NCI-H1694 (cell line): ENCODE measurements at places on chromosomes 5 and 9.

DNA sequence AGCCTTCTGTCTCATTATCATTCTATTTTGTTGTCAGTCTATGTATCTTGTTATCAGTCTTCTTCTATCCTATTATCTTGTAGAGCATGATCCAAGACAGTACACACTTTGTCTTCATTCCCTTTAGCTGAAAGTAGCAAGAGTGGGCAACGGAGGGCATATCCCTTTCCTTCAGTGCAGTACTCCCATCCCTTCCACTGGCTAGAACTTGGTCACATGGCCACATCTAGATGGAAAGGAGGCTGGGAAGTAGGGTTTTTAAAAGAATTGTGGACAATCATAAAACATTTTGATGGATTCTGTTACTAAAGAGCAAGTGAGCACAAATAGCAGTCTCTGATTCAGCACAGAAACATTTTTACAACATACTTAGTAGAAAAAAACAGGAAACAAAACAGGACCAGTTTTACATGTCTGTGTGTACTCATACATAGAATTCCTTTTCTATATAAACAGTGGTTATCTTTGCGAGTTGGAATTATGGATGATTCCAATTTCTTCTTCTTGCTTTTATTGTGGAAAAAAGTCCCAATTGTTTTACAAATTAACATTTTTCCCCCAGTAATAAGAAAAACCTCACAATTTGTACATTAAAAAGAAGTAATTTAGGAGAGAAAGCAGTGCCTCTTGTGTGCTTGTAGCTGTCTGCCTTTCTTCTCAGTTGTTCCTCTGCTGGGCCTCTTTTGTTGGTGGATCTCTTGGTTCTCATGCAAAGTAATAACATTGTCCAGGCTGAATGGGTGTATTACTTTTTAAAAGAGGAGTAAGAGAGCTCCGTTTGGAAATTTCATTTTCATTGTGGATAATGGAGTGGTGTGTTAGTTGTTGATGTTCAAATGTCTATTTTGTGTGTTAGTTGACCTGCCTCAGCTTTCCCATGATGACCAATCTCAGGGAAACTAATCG lies 410.9 kb upstream of the TRPC7 start:
- no peak for DNase-seq

- no peak for DNase-seq
These were observed 87.1 kb upstream of the CKMT2 start for GRCh38 chr5:81146031-81146430.

DNA sequence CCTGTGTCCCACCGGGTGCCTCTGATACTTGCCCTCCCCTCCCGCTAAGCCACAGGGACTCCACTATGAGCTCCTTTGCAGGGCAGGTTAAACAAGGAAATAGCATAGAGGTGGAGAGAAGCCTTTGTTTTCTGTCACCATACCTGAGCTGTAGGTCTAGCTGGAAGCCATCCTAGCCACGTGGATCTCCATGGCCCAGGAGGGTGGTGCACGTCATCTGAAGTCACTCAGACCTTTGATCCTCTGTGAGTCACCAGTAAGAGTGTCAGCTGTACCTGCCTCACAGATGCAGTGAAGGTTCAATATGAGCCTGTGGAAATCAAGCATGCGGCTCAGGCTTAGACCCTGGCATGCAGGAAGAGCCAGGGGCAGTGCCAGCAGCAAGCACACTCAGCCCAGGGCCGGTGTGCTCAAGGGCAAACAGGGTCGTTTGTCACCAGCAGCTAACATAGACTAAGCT lies 55.1 kb downstream of the ASS1 start:
- DNase-seq = no peak

DNA sequence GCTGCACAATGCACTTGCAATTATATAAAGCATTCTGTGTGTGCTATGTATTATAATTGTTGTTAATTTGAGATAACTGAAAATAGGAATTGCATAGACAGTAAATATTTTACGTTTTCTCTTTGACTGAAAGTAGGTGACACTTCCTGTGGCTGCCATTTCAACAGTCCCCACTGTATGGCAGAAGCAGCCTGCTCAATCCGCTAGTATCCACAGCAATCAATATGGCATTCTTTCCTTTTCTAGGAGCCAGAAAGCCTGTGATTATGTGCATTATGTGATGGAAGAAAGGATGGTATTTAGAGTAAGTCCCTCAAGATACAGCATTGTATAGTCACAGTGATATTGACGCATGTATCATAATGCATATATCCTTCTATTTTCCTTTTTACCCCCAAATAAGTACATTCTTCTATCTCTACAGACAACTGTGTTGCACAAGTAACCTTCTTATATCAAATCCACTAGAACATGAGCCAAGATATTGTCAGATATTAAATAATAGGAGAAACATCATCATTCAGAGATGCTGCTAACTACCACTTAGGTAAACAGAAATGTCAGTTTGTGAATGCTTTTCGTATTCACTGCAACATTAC lies 59.7 kb downstream of the CARTPT start:
- DNase-seq = peak; percentile 35

DNA sequence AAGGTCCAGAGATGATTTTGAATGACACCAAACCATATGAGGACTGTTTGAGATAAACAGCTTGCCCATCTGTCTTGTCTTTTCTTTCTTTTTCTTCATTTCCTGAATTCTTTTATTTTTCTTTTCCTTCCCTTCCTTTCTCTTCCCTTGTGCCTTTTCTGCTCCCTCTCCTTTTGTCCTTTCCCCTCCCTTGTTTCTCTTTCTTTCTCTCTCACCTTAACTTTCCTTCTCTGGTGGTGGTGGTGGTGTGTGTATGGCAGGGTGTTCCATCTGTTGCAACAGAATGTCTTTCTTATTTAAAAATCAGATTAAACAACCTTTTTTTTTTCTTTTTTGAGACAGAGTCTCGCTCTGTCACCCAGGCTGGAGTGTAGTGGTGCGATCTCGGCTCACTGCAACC lies 3.8 kb upstream of the PDCL start:
- DNase-seq = no peak

GRCh38 chr9:9186086-9186485 lies 1386.5 kb upstream of the DMAC1 start:
- DNase-seq = no peak

GRCh38 chr9:129290606-129291005 lies 112.5 kb upstream of the IER5L start:
- DNase-seq = no peak

DNA sequence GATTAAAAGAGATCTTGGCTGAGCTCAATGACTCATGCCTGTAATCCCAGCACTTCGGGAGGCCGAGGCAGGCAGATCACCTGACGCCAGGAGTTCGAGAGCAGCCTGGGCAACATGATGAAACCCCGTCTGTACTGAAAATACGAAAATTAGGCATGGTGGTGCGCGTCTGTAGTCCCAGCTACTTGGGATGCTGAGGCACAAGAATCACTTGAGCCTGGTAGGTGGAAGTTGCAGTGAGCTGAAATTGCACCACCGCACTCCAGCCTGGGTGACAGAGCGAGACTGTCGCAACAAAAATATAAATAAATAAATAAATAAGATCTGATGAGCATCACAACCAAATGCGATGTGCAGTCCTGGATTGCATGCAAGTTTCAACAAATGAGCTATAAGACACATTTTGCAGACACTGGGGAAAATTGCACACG lies 8.7 kb upstream of the ENG start:
- DNase-seq = no peak

- no peak for DNase-seq
These were observed 146.5 kb downstream of the PPP2R2B start for GRCh38 chr5:146731909-146732659.

DNA sequence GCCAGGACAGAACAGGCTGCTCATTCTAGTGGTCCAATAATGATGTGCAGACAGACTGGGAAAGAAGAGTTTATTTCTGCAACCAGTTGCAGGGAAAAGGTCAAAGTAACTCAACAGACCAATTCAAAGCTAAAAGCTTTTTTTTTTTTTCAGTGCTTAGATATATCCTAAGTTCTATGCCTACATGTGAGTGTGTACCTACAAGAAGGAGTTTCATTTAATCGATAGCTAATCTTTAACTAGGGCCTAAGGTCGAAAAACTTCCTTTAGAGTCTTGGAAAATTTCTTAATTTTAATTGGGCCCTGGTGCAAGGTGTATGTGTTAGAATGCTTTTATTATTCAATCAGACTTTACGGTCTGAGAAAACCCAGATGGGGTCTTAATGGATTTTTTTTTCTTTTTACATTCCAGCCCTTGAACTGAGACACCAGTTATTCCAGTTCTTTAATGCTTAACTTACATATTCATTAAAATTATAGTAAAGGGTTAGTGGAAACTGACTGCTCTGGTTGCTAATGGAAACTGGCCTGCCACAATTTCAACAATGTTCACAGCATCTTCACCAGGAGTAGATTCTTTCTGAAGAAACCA lies 365.3 kb downstream of the MTRR start:
- no peak for DNase-seq

GRCh38 chr5:36630201-36631145 lies 24.1 kb downstream of the SLC1A3 start:
- no peak for DNase-seq

- DNase-seq = peak; percentile 55
These were observed 57.4 kb downstream of the CFAP95 start for GRCh38 chr9:69877852-69878514.

- no peak for DNase-seq
These were observed 225.5 kb upstream of the ZNF462 start for GRCh38 chr9:106637486-106637885.

DNA sequence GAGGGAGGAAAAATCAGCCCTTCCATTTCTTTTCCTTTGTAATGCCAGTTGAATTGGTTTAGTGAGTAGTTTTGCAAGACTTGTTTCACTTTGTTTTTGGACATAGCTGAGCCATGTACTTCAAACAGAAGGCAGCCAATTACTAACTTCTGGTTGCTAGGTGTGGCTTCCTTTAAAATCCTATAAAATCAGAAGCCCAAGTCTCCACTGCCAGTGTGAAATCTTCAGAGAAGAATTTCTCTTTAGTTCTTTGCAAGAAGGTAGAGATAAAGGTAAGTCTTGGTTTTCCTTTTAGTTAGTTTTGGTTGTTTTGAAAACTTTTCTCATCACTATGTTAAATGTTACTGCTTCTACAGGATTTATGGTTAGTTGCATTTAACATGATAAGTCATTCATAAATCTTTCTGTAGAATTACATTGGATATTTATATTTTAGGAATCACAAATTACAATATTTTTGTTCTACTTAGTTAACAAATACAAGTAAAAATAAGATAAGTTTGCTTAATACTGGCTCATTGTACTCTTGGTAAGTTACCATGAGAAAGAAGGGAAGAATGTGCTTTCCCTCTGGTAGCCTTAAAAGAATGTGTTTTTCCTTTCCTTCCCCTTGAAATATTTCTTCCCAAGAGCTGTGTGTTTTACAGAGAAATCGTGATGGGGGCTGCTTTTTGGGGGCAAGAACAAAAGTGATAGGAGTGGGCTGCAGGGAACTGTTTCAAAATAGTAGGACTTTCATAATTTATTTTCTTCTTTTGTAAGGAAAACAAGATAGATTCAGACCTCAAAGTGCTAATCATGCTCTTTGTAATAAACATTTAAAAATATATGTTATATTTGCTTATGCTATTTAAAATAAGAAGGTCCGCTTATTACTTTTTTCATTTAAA lies at the start of gene ANXA1:
ANXA1 (plus strand) TSS at position 213 of the 890 bp plus-strand sequence. CDS start 6,671 bp downstream, outside the sequence.
- no peak for DNase-seq

DNA sequence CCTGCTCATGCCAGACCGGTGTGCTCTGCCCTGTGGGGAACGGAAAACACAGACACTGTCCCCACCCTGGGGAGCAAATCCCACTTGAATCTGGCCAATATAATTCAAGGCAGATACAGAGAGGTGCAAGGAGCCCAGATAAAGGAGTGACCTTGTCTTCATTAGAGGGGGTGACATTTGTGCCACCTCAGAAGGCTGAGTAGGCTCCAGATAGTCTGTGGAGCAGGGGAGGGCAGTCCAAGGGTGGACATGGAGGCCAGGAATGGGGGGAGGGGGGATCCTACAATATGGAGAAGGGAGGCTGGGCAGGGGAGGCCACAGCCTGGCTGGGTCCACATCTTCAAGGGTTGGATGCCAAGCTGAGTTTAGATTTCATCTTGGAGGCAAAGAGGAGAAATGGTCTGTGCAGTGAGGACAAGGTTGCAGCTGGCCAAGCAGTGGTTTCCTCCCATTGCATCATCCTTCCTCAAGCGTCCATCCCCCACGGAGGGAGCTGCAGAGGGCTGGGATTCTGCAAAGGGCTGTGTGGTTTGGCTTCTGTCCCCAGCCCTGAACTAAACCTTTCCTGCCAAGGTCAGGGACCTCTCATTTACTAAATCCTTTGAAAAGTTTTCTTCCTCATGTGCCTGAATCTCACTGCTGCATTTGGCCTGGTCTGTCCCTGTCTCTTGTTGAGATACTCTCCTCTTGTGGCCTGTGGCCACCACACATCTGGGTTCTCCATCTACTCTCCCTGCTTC lies 60.1 kb downstream of the GALNT12 start:
- no peak for DNase-seq

DNA sequence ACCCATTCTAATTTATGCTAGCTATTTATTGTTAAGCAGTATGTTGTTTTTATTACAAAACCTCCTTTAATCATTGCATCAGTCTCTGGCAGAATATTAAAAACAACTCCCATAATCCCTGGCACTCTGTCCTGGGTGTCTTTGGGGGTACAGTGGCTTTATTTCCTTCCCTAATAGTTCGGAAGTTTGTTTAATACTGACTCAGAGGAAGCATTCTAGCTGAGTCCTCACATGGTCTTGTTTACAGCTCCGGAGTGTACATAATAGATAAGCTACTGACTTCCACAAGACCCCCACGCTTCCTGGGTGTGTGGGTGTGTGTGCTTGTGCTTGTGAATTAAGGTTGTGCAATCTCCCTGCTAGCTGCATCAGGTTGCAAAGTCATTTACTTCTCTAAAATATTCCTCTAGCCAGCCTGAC lies 149.8 kb upstream of the CDKN2B start:
- no peak for DNase-seq

- no peak for DNase-seq
These were observed 96.8 kb downstream of the TRIO start for GRCh38 chr5:14239951-14240350.

GRCh38 chr5:108753877-108754276 lies 6.2 kb downstream of the FER start:
- no peak for DNase-seq

DNA sequence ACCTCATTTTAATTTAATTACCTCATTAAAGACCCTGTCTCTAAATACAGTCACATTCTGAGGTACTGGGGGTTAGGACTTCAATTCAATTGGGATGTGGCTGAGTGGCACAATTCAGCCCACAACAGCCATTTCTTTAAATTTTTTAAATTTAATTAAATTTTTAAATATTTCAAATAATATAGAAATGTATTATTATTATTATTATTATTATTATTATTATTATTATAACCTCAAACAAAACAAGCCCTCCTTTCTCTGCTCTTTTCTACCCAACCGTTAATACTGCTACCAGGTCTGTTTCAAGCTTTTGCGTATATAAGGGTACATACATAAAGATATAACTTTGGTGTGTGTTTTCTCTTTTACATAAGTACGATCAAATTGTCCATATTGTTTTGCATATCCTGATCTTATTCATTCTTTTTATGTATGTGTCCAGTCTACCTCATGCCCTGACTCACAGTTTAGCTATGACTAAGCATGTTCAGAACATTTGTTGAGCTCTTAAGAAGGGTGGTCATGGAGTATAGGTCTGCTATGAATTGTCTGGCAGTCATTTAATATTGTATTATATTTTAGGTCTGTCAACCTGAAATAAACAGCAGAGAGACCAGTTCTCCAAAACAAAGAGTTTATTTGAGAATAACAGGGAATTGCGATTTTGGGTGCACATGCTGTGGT lies 16.1 kb upstream of the RAB14 start:
- no peak for DNase-seq
